WTC11 (cell line): ENCODE measurements at places on chromosomes 3 and 15.

DNA sequence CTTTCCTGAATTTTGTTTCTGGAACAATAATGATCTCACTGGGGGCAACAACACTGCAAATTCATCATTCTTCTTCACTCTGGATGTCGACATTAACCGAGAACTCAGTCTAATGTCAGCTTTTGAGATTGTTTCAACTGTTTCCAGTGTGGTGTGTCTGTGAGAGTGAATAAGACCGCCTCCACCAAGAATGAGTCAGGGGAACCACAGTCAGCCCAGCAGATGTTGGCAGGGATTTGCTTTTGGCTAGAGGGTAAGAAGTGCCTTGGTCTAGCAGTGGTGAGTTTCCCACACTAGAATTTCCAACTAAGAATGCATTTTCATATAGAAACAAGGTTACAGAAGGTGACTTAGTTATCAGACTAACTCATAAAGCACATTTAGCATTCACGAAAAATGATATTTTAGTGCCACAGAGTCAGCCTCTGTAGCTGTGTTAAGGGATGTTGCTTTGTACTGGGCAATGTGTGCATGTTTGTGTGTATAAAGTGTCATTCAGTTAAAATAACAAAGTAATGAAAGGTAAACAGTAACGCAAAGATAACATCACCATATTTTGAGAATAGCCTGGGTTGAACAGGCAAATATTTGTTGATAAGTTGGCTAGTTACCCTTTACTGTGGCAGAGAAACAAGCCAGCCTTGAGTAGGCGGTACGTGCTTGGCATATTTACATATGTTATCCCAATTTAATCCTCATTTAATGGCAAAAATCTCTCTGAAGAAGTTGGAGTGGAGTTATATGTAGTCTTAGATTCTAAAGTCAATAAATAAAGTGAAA lies 33.8 kb downstream of the DRD3 start:
- DNase-seq = no peak

DNA sequence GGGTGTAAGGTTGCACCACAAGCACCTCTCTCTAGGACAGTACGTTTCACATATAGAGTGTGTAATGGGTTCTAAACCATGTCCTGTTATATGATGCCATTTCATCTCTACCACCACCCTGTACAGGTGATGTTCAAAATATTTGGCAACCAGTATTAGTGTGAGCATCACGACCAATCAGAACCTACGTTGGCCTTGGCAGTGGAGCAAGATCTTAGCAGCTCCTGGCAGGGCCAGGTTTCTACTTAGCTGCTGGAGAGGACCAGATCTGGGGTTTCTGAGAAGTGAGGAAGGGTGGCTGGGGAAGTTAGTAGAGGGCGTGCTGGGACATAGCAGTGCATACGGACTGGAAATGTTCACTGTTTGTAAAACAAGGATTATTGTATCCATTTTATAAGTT lies 23.1 kb upstream of the MITF start:
- no peak for DNase-seq

DNA sequence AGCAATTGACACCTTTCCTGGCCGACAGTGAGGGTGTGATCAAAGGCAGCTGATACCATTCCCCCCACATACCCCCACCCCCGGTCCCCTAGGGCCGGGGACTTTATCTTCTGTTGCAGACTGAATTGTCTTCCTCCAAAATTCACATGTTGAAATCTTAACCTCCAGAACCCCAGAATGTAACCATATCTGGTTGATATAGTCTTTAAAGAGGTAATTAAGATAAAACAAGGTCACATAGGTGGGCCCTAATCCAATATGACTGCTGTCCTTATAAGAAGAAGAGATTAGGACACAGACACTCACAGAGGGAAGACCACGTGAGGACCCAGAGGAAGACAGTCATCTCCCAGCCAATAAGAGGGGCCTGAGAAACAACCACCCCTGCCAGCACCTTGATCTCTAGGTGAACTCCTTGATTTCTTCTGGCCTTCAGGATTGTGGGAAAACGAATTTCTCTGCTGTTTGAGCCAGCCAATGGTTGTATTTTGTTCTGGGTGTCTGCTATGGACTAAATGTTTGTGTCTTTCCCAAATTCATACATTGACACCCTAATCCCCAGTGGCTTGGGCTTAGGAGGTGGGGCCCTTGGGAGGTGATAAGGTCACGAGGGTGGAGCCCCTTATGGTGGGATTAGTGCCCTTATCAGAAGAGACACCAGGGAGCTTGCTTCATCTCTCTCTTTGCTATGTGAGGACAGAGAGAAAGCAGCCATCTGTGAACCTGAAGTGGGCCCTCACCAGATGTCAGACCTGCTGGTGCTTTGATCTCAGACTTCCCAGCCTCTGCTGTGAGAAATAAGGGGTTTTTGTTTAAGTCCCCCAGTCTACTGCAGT lies 144.0 kb downstream of the CHSY1 start:
- no peak for DNase-seq

DNA sequence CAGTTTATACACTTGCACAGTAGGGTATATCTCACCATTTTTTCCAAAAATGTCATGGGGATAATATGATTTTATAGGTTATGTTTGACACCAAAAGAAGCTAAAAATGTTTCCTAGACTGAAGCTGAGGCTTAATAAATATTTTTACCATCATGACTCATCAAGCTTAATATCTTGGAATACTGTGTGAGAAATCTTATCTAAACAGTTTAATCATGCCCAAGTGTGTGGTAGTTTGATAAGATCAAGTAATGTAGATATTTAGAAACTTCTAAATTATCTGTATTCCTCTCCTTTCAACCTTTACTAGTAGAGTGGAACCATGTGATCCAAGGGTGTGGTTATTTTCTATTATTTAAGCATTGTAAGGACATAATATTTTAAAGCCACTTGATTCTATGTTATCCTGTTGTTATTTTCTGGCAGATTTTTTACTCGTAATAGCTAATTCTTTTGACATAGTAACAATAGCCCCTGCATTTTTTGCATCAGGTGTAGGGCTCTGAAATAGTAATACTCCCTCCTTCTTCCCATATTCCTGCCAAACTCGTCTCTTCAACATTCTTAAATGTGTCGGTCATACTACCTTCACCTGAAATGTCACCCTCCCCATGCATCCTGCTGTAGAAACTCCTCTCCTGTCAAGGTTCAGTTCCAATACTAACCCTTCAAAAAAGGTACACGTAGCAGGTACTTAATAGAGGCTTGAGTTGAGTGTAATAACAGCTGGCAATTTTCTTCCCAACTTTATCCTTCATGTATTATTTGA lies 729.6 kb downstream of the NLGN1 start:
- no peak for DNase-seq

DNA sequence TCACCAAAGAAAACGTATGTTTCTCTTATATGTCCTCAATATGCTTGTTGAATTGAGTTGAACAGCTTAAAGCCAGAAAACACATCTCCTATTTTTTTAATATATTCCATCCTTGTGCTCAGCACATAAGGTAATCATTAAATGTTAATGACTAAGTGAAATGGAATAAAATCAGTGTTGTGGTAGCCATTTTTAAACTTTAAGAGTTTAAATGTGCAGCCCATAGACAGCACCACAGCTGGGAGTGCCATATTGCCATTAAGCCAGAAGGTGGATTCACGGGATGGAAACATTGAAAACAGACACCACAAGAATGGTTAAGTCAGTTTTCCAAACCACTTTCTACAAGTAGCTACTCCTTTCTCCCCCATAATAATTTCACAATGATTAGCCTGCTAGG lies 76.8 kb upstream of the C15orf61 start:
- no peak for DNase-seq

DNA sequence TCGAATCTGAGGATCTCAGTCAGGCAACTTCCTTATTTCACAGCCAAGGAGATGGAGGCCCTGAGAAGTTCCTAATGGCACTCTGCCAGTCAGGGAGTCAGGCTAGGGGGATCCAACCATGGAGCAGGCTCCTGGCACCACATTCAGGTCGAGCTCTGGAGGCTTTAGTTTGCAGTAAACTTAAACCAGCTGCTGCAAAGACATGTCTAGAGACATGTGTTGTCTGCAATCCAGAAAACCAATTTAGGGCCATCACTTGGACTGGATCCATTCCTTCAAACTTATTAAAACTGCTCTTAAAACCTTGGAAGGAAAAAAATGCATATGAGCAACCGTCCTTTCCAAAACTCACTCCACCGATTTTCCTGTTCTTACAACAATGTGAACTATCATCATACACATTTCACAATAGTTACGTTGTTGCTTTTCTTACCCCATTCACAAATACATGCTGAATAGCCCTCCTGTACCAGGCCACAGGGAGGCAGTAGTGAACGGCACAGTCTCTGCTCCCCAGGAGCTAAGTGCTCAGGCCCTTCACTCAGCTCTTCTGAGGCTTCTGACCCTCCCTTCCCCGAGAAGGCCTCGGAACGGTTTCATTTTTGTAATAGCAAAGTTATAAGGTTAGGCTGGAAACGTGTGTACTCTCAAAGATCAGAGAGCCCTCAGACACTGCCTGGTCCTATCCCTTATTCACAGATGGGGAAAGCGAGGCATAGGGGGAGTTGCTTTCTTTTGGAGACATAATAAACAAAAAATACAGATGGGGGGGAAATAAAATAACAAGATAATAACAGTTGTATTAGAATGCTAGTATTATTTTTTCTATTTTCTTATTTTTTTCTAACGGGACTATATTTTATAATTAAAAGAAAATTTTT lies 20.1 kb downstream of the RFT1 start:
- peak; percentile 70 for DNase-seq

DNA sequence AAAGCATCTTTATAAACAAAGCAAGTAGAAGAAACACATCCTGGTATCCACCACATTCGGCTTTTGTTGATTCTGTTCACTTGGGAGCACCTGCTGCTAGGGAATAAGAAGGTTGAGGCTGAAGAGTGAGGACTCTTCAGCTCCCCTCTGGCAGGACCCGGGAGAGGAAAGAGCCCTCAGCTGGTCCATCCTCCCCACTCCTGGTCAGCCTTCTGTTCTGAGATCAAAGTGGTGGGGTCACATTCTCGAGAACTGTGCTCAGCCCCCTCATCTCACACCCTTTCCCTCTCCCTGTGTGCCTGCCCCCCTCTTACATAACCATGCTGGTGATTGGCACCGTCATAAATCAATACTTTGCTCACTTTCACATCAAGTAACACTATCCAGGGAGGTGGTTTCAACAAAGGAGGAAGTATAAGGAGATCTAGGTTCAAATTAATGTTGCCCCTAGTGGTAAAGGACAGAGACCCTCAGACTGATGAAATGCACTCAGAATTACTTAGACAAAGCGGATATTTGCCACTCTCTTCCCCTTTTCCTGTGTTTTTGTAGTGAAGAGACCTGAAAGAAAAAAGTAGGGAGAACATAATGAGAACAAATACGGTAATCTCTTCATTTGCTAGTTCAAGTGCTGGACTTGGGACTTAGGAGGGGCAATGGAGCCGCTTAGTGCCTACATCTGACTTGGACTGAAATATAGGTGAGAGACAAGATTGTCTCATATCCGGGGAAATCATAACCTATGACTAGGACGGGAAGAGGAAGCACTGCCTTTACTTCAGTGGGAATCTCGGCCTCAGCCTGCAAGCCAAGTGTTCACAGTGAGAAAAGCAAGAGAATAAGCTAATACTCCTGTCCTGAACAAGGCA lies at the start of gene NR1I2:
NR1I2 (plus strand) TSS at position 772 of the 869 bp plus-strand sequence.
- no peak for DNase-seq

DNA sequence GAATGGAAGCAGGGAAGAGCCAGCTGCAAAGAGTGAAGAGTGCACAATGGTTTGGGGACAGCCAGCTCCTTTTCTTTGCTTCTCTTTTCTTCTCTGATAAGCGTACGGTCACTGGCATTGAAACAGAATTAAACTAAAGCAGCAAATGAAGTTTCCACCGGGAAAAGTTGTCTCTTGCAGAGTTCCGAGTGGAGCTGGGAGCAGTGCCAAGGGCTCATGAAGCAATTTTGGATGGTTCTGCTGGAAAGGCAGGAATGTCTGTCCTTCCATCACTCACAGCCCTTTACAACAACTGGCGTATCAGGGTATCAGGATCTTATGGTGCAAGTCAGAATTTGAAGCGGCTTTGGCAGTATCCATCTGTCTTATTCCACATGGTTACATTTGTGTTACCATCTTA lies 1042.9 kb downstream of the NTRK3 start:
- DNase-seq = no peak

DNA sequence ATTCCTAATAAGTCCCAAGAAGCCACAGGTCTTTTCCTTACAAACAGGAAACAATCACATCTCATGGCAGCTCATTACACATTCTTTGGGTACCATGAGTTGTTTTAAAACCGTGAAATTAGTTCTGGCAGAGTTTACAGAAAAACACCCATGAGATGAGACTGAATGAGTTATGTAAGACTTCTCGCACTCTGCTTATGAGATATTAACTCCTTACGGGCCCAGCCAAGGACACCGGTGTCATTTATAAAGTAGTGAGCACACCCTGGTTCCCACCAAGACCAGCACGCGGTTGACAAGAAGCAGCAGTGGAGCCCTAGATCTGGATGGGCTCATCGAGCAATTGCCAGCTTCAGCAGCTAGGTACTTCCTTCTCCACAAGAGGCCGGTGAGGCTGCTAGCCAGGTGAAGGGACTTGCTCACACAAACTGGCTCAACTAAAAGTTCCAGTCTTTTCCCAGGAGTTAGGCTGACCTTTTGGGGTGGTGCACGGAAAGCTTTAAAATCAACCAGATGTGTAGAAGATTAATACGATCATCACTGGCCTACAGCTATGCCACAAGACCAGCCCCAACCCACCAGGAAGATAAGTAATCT lies 318.6 kb upstream of the ICE2 start:
- no peak for DNase-seq

- DNase-seq = no peak
Observed at GRCh38 chr3:170699158-170700053, 113.5 kb upstream of the SLC7A14 start.

DNA sequence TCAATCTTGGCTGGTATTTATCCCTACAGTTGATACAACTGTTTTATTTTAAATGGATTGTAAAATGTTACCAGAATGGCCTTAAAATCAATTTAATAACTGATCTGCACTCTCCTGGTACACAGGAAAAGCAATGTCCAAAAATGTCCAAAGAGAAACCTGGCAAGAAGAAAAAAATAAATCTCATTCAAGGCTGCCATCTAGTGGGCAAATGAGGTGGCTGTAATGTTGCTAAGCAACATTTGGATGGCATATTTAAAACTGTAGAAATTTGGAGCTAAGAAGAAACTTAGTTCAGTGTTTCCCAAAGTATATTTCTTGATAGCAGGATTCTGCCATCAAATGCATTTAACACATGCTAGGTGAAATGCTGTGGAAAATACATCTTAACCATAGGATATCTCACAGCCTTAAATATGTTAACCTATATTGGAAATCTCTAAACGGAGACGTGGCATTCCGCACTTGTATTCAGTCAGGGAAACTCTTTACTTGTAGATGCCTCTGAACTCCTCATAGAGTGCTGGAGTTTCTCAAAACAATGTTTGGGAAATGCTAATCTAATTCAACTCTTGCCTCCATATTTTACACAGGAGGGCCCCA lies 216.8 kb downstream of the ERC2 start:
- peak; percentile 25 for DNase-seq

- DNase-seq = no peak
Observed at GRCh38 chr15:57112178-57112577, 193.7 kb downstream of the TCF12 start.
